ENCODE measurements at places on chromosomes 4 and X.
A peak's percentile ranks its signal among the peaks of the same experiment; 100 is the strongest.

DNA sequence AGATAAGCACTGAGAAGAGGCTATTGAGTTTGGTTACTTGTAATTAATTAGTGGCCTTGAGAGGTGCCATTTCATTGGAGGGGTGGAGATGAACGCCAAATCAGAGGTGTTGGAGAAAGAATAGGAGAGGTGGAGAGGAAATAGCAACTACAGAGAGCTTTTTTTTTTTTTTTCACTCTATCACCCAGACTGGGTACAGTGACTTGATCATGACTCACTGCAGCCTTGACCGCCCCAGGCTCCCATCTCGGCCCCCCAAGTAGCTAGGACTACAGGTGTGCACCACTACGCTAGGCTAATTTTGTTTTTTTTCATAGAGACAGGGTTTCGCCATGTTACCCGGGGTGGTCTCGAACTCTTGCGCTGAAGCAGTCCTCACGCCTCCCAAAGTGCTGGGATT is 5.2 kb downstream of the NHS start:
- no peak for DNase-seq

GRCh38 chr4:139789096-139789654 is 123.6 kb downstream of the MGST2 start:
- DNase-seq: peak; percentile 44

DNA sequence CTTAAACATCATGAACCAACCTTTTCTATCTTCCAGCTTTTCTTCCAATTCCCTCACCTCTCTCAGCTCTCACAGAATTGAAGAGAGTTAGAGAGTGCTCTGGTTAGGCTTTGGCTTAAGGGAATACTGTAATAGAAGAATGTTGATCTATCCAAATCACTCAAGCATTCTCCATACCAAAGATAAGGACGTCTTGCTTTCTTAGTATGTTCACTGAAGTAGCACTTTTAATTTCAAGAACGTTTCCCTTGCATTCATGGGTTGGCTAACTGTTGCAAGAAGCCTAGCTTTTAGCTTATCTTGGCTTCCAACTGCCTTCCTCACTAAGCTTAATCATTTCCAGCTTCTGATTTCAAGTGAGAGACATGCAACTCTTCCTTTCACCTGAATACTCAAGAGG is 43.2 kb downstream of the FANCB start:
- no peak for DNase-seq

GRCh38 chr4:153217440-153217839 is 13.2 kb downstream of the TRIM2 start:
- DNase-seq: no peak

GRCh38 chr4:54296548-54297203 is 67.6 kb downstream of the PDGFRA start:
- no peak for DNase-seq

DNA sequence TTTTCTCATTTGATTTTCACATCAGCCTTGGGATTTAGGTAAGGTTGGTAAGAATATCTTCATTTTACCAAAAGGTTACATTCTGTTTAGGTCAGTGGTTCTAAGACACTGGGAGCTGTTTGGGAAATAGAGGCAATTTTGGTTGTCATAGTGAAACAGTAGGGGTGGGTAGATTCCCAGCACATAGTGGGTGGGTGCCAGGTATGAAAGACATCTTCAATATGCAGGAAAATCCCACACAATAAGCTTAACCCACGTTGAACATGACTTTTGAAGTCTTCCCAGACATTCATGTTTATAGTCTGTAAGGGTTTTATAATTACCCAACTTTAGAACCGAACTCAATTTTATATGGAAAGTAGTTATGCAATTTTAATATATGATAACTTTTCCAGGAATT is 249.6 kb downstream of the SNCA start:
- DNase-seq: no peak
